ENCODE measurements at places on chromosomes 4 and X. TPM values are rescaled to one million over a fixed set of nuclear protein-coding genes. Genes with fewer than 3 reads are reported as not detected.

GRCh38 chr4:14667624-14668151 is 334.6 kb upstream of the CPEB2 start:
- DNase-seq, result no peak

LNX1 gene
- total RNA-seq, result 1.6 TPM

NPY1R gene
- not detected for total RNA-seq

- DNase-seq, result no peak
Observed at GRCh38 chr4:22986881-22987280, 294.1 kb downstream of the GBA3 start.

EOLA1 gene
- 23.2 TPM for total RNA-seq

GRCh38 chr4:122604146-122604545 is 16.7 kb downstream of the IL21 start:
- DNase-seq, result no peak

HTATSF1 gene
- total RNA-seq, result 35.0 TPM

- DNase-seq, result no peak
Observed at GRCh38 chr4:153418121-153418520, 48.0 kb upstream of the TMEM131L start.

DNA sequence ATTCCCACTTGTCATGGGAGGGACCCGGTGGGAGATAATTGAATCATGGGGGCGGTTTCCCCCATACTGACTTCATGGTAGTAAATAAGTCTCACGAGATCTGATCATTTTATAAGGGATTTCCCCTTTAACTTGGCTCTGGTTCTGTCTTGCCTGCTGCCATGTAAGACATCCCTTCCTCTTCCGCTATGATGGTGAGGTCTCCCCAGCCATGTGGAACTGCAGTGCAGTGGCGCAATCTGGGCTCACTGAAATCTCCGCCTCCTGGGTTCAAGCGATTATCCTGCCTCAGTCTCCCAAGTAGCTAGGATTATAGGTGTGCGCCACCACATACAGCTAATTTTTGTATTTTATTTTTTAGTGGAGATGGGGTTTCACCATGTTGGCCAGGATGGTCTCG is 2.9 kb downstream of the HPGDS start:
- no peak for DNase-seq

SPCS3 gene
- total RNA-seq, result 55.7 TPM

DNA sequence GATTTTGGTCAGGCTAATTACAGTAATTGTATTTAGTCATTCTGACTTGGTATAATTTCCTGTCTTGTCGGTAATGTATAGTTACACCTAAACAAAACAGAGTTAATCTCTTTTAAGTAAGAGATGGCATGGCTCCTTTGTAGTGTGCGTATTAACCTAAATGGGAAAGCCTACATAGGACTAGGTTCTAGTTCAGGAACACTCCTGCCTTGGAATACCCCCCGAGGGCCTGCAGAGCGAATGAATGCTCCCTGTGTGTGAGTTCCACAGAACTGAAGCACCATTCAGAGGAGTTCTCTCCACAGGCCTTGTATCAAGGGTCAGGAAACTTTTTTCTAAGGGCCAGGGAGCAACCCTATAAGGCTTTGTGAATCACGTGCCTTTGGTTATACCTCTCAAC is 44.9 kb upstream of the STIM2 start:
- no peak for DNase-seq

CCNA2 gene
- 4.6 TPM for total RNA-seq

- no peak for DNase-seq
Observed at GRCh38 chr4:72977936-72978485, 91.5 kb downstream of the COX18 start.

- DNase-seq, result no peak
Observed at GRCh38 chr4:48904541-48905142, 1.9 kb downstream of the OCIAD2 start.

- DNase-seq, result peak; percentile 16
Observed at GRCh38 chr4:177001271-177002175, 208.8 kb upstream of the VEGFC start.

RHOXF2 gene
- total RNA-seq, result not detected

SHROOM2 gene
- total RNA-seq, result under 0.01 TPM

GRCh38 chr4:165631912-165632311 is 241.1 kb upstream of the TLL1 start:
- DNase-seq, result no peak

C4orf36 gene
- 0.54 TPM for total RNA-seq

ASB12 gene
- total RNA-seq, result 0.81 TPM

DNA sequence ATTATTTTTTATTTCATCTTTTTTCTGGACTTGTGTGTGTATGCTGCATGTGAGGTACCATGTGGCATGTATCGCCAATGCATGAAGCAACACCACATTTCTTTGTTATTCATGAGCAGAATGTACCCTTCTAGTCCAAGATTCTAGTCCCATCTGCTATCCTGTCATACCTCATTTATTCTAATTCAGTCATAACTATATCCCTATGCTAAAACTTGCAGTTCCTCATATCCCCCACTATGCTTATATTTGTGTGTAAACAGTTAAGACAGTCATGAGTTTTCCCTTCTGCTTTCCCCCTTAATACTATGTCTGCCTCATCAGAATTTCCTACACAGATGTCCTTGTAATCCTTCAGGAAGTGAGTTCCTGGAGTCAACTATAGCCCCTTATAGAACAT is 19.7 kb downstream of the OCRL start:
- no peak for DNase-seq

DNA sequence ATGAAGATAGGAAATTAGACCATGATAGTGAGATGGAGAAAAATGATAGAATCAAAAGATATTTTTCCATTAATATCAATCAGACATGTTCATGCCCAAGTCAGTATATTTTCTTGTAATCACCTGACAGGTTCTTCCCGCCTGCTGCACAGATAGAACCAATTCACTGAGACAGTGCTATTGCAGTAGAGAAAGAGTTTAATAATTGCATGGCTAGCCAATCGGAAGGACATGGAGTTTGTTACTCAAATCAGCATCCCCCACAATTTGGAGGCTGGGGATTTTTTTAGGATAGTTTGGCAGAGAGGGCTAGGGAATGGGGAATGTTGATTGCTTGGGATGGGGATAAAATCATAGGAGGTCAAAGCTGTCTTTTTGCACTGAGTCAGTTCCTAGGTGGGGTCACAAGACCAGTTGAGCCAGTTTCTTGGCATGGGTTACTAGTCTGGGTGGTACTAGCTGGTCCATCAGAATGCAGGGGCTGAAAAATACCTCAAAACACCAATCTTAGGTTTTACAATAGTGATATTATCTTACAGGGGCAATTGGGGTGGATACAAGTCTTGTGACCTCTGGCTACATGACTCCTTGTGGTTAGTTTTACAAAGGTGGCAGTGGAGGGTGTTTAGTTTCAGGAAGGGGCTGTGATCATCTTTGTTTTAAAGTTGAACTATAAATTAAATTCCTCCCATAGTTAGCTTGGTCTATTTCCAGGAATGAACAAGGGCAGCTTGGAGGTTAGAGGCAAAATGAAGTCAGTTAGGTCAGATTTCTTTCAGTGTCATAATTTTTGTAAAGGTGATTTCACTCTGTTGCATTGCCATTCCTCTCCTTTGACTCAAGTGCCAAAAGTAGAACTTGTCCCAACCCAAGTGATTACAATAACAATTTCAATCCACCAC is 100.3 kb upstream of the PDE5A start:
- no peak for DNase-seq

DDX60 gene
- 16.2 TPM for total RNA-seq

MAGEB1 gene
- not detected for total RNA-seq

- no peak for DNase-seq
Observed at GRCh38 chr4:23902222-23902804, 12.5 kb upstream of the PPARGC1A start.

DNA sequence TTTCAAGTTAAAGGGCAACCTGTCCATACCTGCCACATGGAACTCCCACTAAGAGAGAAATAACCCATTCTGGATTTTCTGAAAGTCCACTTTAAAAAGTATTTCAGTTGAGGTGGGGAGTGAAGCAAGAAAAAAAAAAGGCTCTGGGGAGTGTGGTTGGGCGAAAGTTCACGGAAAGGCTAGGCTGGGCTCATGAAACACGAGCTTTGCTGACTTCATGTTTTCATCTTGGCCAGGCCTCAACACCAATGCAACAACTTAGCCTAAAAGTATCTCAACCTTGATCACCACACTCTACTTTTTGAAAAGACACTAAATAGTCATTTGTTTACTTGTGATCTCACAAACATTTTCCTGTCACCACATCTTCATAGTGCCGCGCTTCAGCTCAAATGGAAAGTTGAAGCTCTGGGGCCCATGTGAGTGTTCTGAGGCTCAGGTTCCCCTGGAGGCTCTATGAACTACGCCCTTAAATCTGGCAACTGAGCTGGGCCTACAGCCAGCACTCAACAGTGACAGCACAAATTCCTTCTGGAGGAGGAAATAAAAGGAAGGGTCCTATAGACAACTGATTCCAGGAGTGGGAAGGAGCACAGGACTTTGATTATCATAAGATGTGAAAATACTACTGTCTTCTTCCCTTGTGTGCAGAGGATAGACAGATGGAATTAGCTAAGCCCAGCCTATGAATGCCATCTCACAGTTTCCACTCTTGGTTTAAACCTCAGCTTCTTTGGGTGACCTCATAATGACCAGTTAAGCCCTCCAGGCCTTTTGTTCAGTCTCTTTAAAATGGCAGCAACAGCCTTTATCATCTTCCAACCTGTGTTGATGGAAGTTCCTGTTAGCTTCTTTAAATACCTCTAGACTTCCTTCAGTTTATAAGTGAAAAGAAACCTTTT is 5.1 kb downstream of the CD40LG start:
- DNase-seq, result no peak

GRCh38 chr4:153432965-153433753 is 33.0 kb upstream of the TMEM131L start:
- peak; percentile 78 for DNase-seq

DNA sequence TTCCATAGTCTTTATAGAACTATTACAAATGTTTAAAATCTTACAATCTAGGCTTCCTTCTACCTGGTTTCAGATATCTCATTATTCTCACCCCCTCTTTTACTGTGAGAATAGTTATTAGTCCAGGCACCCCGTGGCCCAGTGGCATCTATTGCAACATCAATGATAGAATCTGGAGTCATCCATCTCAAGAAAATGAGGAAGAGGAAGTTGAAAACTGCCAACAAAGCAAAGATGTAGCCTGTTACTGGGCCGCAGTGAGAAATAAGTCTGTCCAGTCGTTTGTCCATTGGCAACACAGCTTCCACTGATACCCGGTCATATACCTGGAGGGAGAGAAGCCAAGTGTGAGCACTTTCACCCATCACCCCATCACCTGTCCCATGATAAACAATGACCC is 6.0 kb upstream of the ASB11 start:
- DNase-seq, result no peak

SPANXC gene
- not detected for total RNA-seq

GRCh38 chr4:84870398-84871163 is 95.9 kb downstream of the WDFY3 start:
- no peak for DNase-seq

DNA sequence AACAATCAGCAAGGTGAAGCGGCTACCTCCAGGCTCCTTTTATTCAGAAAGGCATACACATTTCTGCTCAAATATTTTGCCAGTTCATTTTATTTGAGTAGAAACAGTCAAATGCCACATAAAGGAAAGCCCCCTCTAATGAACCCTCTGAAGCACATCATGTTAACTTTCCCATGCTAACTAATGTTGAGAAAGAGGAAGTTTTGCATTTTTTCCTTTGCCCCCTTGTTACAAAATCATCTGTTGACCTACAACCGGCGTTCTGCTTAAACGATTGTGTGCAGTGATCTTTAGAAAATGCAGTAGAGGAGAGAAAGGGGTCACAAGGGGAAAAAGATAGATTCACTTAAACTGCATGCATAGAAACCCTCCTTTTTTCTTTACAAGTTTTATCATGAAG is 25.2 kb upstream of the ATXN3L start:
- DNase-seq, result peak; percentile 44

DNA sequence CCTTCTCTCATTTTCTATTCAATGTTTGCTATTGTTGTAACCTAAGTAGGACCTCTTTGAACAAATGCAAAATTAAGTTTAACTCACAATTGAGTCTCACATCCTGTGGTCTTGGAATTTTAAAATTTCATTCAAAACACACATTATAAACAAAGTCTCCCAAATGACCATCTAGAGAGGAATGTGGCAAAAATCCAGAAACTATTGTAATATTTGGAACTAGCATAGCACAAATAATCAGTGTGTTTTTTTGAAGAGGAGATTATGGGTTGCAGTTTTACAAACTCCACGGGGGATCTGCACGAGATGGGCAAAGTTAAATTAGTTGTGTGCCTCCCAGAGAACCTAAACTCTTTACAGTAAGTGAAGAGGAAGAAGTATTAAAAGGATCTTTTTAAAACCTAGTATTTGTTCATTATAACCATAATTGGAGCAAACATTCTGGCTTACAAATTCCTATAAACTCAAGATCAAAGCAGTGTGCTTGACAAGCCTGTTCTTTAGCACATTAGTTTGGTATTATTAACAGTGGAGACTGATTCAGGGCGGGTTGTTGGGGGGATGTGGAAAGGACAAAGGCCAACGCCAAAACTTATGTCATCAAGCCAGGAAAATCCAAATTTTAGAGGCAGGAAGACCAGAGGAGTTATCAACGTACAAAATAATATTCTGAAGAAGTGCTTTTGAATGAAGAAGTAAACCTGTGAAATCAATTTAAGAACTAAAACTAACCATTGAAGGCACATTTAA is 22.4 kb upstream of the RBPJ start:
- DNase-seq, result no peak

- DNase-seq, result no peak
Observed at GRCh38 chr4:152448854-152449253, 87.0 kb downstream of the FBXW7 start.

- peak; percentile 87 for DNase-seq
Observed at GRCh38 chr4:41214136-41214824, at the start of gene APBB2. Gene APBB2 (minus strand): TSS chr4:41214542. CDS start chr4:41033254, 181,288 bp downstream.

- no peak for DNase-seq
Observed at GRCh38 chrX:48471504-48471903, 1.4 kb upstream of the SLC38A5 start.

GRCh38 chrX:148929686-148930085 is 429.3 kb downstream of the AFF2 start:
- no peak for DNase-seq

GABRQ gene
- under 0.01 TPM for total RNA-seq

DNA sequence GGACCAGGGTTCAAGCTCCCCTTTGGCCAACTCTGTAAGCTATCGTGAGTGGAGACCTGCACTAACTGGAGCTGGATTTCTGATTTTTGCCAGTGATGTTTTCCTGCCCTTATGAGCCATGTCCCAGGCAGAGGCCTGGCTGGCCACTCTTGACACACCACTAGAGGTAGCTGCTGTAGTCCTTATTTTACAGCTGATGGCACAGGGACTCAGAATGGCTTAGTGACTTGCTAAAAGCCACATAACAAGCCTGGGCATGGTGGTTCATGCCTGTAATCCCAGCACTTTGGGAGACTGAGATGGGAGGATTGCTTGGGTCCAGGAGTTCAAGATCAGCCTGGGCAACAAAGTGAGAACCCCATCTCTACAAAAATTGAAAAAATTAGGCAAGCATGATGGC is 33.4 kb downstream of the CYTL1 start:
- DNase-seq, result no peak

DNA sequence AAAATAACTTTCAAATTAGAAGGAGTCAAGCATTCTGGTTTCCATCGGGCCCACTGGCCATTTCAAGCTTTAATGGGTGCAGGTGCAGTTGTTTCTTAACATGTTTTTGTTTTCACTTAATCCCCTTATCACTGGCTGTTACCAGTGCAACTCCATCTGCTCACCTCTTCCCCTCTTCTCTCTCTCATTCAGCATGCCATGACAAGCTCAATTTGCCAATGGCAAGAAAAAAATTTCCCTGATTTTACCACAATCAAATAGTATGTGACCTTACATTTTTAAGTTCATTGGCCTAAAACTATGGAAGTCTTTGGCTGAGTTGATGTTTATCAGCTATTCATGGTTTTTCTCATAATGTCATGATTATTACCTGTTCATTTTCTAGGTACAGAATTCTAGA is 299.1 kb upstream of the BMP3 start:
- no peak for DNase-seq

CHST7 gene
- 6.7 TPM for total RNA-seq

ADH4 gene
- not detected for total RNA-seq
